ENCODE measurements at places on chromosomes 2 and 18.

DNA sequence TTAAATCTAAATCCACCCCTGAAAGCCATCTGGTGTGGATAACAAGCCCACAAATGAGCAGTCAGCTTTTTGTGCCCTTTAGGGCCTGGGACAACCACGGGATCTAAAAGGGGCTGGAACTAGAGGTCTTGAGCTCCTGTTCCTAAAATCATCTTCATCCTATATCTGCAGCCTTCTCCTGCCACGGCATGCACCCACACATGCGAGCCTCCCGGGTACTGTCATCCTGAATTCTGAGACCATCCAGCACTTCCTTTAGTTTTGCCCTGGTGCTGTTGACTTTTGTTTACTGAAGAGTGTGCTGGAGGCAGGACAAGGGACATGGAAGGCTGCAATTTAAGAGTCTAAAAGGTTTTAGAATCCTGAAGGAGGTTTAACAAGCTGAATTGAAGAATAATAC is 183.2 kb downstream of the FAM210A start:
- DNase-seq = no peak

GRCh38 chr2:188788621-188789020 is 185.6 kb upstream of the COL3A1 start:
- DNase-seq = peak; percentile 91

DNA sequence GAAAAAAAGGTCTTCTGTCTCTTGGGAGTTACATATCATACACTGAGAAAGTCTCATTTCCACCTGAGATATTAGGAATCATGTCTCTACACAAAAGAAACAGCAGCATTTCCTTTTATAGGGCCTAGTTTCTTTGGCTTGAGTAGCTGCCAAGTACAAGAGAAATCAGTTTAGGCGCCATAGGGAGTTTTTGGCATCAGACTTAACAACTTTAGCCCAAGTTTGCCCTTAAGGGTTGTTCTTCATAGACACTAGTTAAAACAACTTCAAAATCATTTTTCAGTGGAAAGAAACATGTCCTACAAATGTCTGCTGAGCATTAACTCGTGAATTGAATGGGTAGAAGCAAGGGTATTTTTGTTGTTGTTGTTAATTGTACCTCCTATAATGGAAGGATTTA is 587.0 kb upstream of the DSEL start:
- DNase-seq = no peak

GRCh38 chr2:228377533-228377932 is 196.0 kb upstream of the SPHKAP start:
- DNase-seq = no peak

DNA sequence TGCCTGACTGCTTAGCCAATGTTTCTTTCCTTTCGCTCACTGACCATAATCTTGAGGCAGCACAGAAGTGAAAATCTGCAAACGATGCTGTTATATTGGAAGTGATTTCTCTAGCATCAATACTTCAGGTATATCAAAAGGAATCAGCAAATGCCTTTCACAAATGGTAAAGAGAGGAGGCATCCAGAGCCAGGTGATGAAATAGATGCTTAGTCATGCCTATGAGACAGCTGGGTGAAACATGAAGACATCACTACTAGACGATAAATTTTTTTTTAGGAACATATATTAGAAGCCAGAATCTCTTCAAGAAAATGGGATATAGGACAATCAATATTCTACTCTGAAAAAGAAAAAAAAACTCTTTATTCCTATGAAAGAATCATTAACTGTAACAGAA is 249.2 kb upstream of the SLC39A10 start:
- DNase-seq = no peak

- no peak for DNase-seq
These were observed 123.8 kb upstream of the STON1 start for GRCh38 chr2:48406116-48406515.

- no peak for DNase-seq
These were observed 188.8 kb upstream of the REV1 start for GRCh38 chr2:99678625-99679024.

GRCh38 chr2:196468394-196468793 is 171.1 kb upstream of the CCDC150 start:
- no peak for DNase-seq

GRCh38 chr2:157946919-157947557 is 70.9 kb upstream of the ACVR1 start:
- DNase-seq = no peak

- no peak for DNase-seq
These were observed 3.3 kb downstream of the KCNIP3 start for GRCh38 chr2:95300450-95300849.

- no peak for DNase-seq
These were observed 167.4 kb upstream of the RAB6C start for GRCh38 chr2:129812071-129812470.

GRCh38 chr18:7177116-7177744 is 53.7 kb upstream of the LRRC30 start:
- peak; percentile 69 for DNase-seq

DNA sequence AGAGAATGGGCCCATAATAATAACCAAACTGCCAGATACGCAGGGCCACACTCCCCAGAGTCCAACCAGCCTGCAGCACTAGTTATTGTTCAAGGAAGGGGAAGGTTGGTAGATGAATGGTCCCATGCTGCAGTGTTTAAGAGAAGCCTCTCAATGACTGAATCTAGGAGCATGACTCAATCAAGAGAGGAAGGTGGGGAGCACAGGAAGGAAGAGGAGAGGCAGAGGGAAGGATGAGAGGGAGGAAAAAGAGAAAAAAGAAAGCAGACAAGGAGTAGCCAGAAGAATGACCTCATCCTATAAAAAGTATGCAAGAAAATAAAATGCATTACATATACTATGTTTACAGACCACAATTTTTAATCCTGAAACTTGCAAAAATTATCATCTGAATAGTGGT is 174.5 kb downstream of the TCF4 start:
- peak; percentile 49 for DNase-seq

DNA sequence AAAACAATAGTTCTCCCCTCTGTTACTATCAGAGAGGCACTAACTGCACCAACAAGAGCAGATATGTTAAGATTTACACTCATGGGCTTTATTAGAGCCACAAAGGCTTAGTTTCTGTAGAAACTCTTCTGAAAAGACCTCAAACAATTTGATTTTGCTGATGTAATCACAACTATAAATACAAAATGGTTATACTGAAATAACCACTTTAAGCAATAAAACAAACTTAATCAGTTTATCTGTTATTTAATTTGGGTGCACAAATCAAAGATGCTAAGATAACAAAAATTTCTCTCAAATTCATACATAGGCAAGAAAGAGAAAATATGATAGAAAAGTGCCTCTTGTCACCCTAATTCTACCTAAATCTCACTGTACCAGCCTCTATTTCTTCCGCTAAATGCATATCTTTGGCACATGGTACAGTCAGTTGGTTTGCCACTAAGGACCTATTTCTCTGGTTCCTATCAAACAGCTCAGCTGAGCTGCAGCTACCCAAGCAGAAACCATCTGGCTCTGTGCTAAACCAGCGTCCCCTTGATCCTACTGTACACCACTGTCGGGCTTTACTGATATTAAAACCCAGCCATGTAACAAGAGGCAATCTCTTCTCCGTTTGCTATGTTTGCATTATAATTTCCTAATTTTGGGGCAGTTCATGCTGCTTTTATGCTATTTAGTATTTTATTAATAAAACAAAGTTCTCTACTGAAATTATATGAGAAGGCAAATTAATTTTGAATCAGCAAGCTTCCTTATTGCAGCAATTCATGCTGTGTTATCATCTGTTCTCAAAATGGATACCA is 60.1 kb downstream of the CWC22 start:
- DNase-seq = no peak

DNA sequence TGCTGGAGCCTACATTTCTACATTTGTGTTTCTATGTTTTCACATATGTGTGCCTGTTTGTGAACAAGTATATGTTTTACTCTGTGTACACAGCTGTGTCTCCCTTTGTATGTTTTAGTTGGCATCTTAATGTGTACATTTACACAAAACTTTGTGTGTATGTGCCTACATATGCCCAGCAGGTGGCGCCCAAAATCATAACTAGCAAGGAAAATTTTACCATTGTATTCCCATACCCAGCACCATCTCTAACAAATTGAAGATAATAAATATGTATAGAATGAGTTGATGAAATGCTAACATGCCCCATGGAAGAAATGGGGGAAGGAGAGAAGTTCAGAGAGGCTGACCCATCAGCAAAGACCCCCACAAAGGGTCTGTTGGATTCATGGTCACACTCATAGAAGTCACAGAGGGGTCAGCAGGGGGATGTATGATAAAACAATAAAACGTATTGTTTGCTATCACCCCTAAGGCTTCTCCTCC is 48.1 kb downstream of the PKDCC start:
- DNase-seq = peak; percentile 76
